Left colon (tissue), 2 donors: ENCODE measurements at places on chromosomes 13 and 19. TPM values are rescaled to one million over a fixed set of nuclear protein-coding genes. Genes with fewer than 3 reads are reported as not detected.

- DNase-seq: peak; percentile 49
These were observed 9.3 kb downstream of the CD177 start for GRCh38 chr19:43362745-43363144.

- no peak for DNase-seq
These were observed 374.2 kb downstream of the DIAPH3 start for GRCh38 chr13:59789558-59789957.

- DNase-seq: no peak
These were observed 197.2 kb upstream of the CSNK1A1L start for GRCh38 chr13:37302686-37303085.

GRCh38 chr19:11736696-11737095 lies 2.0 kb downstream of the ZNF823 start:
- DNase-seq: peak; percentile 7

GRCh38 chr19:39951686-39952085 lies 17.3 kb upstream of the FCGBP start:
- DNase-seq: no peak

- DNase-seq: no peak
These were observed 64.6 kb downstream of the CCNE1 start for GRCh38 chr19:29876414-29876813.

DNA sequence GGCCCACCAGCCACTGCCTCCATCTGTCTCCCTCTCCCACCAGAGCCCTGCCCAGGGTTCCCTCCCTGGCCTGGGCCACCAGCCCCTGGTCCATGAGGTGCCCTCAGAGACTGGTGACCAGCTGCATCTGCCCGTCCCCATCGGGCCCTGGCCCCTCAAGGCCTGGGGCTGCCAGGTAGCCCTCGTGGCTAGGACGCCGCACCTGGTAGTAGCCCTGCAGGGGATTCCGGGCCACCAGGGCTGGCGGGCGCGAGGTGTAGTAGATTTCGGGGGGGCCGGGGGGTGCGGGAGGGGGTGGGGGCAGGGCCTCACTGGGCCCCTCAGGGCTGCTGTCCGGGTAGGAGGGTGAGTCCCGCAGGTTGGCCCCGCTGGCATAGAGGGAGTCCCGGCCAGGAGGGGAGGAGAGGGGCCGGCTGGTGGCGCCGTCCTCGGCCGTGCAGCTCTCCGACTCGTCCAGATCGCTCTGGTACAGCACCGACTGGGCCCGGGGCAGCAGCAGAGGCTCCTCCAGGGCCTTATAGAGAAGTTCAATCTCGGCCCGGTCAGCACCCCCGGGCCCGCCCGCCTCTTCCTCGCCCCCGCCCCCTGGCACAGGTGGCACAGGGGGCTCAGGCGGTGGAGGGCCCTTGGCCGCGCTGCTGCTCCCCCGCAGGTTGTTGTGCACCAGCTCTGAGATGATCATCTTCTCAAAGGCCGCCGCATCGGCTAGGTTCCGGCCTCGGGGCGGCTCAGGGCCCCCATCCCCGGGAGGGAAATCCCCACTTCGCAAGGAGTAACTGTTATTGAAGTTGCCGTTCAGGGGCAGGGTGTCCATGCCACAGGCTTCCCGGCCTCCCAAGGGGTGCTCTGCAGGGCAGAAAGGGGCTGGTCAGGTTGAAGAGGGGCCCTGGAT lies 14.6 kb upstream of the ASF1B start:
- DNase-seq: no peak

- DNase-seq: no peak
These were observed 30.8 kb downstream of the EFNA2 start for GRCh38 chr19:1316466-1316865.

GRCh38 chr13:37198629-37199028 lies 93.2 kb upstream of the CSNK1A1L start:
- no peak for DNase-seq

- no peak for DNase-seq
These were observed 6.4 kb downstream of the TNFAIP8L1 start for GRCh38 chr19:4645718-4646117.

GRCh38 chr19:47240996-47241918 lies 10.3 kb upstream of the BBC3 start:
- peak; percentile 83 for DNase-seq

DNA sequence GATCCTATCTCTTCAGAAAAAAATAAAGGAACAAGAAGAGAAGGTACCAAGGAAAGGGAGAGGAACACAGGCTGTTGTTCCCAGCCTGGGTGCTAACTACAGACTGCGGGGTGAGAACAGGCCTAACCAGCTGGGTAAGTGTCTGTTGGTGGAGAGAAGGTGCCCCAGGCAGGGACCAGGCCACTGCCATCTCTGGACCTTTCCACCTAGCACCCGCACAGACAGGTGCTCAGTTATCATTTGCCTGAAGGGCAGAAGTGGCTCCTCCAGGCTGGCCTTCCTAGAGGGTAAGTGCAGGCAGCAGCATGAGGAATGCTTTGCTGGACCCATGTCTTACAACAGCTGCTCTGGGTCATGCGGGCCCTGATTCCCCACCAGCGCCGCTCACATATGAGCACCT lies 10.1 kb downstream of the DNMT1 start:
- DNase-seq: no peak

- no peak for DNase-seq
These were observed 53.5 kb upstream of the SOX21 start for GRCh38 chr13:94765814-94766213.

TRPM4 gene
- total RNA-seq: 291 TPM

LHB gene
- total RNA-seq: not detected

EFNB2 gene
- total RNA-seq: 97.1 TPM

RNF225 gene
- total RNA-seq: not detected

NAPSA gene
- total RNA-seq: 0.55 TPM

LRRC63 gene
- total RNA-seq: not detected
